ENCODE measurements at places on chromosomes 1 and 21.
A peak's percentile ranks its signal among the peaks of the same experiment; 100 is the strongest.

DNA sequence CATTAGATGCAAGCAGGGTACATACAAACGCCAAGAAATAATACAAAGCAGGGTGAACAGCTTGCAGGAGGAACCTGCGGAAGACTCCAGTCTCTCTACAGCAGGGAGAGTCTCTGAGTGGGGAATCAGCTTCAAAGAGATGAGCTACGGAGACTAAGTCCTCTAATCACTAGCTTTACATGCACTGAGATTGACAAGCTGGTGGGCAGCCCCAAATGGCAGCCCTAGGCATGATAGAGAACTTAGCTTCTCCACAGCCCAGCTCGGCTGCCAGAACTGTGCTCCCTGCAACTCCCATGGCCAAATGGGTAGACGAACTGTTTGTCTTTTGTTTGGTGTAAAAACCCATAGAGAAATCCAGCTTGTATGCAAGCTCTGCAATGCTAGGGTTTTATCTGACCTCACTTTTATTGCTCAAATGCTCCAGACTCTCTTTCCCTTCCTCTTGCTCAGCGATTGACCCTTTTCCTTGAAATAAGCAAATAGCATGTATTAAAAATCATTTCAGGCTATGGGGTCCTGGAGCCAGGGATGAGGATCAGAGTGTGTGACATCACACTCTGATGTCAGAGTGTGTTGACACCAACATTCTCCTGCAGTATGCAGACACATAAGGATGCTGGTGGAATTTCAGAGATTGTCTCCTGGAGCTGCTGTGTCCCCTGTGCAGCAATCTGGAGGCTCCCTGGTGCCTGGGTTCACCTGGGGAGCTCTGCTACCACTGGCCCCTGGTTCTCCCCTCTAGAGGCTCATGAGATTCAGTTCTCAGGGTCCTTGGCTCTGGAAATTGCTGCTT is 238.5 kb downstream of the TTLL7 start:
- DNase-seq = no peak

- DNase-seq = no peak
Measured at GRCh38 chr1:23928789-23929188, 15.6 kb upstream of the CNR2 start.

DNA sequence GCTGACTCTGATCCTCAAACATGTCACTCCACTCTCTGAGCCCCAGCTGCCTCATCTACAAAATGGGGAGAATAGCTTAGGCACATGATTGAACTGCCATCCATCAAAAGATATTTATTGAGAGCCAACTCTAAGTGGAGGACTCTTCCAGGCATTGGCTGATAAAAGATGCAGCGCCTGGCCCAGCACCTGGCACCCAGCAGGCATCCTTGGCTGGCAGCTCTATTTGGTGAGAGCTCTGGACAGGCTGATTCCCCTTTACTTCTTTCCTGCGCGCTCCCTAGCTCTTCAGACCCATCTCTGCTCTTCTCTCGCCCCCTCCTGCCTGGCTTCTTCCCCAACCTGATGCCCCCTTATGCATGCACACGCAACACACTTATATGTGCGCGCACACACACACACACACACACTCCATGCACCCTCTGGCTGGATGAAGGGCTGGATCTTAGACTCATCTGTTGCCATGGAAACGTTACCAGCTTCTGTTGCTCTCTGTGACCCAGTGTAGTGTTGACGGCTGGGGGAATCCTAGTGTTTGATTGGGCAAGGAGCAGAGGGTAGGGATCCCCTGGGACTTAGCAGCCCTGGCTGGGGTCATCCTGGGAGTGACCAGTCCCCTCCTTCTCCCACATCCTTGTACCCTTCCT is 49.3 kb downstream of the VWA5B1 start:
- no peak for DNase-seq

DNA sequence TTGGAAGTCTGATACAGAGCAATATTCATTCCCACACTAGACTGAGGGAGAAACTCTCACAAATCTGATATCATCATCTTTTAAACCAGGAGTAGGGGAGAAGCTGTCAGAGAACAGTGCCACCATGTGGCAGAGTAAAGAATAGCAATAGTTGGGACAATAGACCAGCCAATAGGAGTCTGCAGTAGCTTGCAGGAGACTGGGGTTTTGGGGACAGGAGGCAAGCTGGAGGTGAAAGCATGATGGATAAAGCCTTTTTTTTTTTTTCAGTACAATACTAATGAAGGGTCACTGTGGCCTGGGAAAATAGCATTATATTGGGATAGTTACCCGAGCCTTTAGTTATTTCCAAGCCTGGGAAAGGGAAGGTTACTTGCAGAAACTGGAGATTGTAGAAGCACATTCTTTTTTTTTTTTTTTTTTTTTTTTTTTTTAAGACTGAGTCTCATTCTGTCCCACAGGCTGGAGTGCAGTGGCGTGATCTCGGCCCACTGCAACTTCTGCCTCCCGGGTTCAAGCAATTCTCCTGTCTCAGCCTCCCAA is 120.7 kb downstream of the S1PR1 start:
- peak; percentile 70 for DNase-seq

DNA sequence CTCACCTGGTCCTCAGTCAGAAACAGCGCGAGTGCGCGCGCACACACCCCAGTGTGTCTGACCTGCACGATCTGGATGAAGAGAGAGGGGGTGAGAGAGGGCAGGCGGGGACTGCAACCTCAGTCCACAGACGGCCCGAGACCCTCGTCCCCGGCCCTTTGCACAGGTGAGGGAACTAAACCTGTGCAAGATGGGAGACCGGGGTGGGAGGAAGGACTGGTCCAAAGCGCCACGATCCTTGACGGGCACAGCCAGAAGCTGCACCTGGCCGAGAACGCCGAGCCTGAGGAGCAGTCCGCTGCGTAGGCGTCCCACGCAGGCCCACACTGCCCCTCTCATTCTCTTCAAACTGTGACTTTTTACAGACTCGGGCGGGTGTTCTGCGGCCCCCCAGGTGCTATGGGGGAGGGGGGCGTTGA is 519 bp upstream of the IQCC start:
- no peak for DNase-seq

DNA sequence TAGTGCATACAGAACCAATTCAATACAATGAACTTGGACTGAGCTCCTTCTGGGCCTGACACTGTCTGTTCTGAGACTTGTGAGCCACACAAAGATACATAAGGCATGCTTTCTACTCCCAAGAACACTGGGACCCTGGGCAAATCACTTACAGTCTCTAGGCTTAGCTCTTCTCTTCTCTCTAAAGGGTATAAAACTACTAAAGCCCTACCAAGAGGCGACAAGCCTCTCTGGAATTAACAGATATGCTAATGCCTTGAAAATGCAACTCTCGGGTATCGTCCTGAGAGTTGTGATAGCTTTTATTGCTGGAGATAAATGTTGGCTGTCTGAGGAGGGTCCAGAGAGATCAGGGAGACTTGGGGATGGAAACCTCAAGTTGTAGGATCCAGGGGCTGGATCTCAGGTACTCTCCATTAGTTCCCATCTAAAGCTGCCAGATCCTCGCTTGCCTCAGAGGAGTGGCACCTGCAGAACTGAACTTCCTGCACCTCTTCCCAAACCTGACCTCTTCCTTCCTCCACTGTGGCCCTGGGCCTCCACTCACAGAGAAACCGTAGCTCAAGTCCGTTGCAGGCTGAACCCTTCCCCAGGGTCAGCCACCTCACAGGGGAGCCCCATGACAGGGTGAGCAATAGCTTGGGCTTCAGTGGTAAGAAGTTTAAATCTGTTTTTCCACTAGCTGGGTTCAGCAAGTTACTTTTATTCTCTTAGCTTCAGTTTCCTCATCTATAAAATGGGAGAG is 11.5 kb upstream of the CFAP45 start:
- no peak for DNase-seq

DNA sequence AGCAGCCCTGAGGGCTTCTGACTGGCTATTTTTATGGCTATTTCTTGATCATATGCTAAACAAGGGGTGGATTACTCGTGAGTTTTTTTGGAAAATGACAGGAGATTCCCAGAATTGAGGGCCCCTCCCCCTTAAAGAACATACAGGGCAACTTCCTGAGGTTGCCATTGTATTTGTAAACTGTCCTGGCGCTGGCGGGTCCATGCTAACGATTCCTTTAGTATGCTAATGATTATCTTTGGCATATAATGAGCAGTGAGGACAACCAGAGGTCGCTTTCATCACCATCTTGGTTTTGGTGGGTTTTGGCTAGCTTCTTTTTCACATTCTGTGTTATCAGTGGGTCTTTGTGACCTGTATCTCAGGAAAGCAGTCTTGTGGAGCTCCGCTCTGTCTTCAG is 24.1 kb downstream of the FMN2 start:
- DNase-seq = no peak

- no peak for DNase-seq
Measured at GRCh38 chr1:214452152-214452784, 99.1 kb downstream of the PTPN14 start.

- no peak for DNase-seq
Measured at GRCh38 chr1:74780594-74780993, 47.6 kb downstream of the TYW3 start.

DNA sequence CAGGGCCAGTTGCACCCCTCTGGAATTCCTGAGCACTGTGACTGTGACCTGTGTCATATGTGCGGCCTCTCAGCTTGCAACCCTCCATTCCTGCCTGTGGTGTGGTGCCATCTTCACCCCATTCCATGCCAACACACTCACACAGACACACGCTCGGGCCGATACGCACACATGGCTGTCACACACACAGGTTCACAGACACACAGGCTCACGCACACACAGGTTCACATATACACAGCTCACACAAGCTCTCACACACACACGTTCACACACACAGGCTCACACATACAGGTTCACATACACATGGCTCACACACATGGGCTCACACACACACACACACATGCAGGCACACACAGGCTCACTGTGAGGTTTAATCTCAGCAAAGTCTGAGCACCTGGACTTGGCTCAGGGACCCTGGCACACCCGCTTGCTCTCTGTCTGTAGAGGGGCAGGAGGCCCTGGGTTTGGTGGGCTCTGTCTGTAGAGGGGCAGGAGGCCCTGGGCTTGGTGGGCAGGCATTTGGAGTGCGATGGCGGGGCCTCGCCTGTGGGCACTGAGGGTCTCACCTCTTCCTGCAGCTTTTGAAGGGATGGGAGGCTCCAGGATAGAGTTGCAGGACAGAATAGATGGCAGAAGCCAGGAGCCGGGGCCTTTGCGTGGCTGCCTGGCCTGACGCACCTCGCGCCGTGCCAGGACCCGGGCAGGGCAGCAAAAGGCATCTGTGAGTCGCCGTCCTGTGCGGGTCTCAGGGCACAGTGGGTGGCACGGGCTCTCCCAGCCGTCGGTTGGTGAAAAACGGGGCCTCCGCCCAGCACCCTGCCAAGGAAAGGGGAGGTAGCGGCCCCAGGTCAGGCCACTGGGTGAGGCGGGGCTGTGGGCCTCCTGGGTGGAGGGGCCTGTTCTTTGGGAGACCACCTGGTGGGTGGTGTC is 17.1 kb downstream of the COL18A1 start:
- DNase-seq = no peak

Measured in stimulated activated CD4-positive, alpha-beta T cell treated with anti-CD3 and anti-CD28 coated beads, Interleukin-15, amount 100 ng/mL, for 24 hours (primary cell).